Stimulated activated CD8-positive, alpha-beta memory T cell treated with anti-CD3 and anti-CD28 coated beads, Interleukin-4, amount 100 ng/mL, for 1 hour (primary cell): ENCODE measurements at places on chromosomes 2 and 18.
A peak's percentile ranks its signal among the peaks of the same experiment; 100 is the strongest.

DNA sequence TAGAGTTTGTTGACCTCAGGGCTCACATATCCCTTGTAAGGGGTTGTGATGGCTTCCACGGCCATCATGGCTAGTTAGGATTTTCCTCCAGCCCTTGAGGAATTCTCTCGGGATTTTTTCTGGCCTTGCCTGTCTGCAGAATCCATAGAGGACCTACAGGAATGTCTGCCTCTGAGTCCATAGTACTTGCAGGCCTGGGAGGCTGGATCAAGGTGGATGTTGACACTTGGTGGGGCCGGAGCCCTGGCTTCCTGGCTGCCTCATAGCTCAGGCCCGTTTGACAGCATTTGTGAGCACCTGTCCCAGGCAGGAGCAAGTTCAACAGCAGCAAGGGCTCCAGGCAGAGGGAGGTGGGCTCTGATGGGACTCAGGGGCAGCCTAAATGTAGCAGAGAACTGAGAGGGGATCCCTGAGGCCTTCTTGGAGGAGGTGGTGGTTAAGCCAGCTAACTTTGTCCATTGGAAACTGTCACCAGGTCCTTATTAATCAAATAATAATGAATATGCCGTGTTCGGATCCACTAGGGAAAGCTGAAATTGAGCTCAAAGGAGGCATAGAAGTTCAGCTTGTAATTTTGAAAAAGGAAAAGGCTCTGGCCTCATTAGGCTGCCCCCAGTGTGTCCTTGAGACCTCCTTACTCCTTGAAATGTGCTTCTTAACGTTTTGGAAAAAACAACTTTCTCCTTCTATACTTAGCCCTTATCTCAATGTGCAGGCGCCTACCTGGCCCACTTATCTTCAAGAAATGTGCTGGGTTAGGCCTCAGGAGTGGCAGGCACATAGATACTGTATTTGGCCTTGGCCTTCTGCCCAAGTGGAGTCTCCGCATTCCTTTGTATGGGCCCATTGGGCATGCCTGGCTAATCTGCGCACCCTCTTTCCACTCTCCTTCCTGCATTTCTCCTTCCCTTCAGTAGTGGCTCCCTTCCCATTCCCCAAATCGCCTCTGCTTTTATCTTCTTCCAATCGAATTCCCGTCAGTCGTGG, 66.9 kb downstream of the HPCAL1 start:
- no peak for DNase-seq

- no peak for DNase-seq
Measured at GRCh38 chr2:12044857-12045256, 298.4 kb downstream of the LPIN1 start.

DNA sequence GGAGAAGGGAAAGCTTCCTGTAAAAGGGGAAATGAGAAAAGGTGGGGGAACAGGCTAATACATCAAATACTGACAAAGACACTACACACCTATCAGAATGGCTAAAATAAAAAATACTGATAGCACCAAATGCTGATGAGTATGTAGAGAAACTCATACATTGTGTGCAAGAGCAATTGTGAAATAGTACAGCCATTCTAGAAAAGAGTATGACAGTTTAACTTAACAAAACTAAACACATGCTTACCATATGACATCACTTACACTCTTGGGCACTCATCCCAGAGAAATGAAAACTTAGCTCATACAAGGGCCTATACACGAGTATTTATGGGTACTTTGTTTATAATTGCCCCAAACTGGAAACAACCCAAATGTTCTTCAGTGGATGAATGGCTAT, 53.4 kb downstream of the ZNF638 start:
- DNase-seq, result no peak

DNA sequence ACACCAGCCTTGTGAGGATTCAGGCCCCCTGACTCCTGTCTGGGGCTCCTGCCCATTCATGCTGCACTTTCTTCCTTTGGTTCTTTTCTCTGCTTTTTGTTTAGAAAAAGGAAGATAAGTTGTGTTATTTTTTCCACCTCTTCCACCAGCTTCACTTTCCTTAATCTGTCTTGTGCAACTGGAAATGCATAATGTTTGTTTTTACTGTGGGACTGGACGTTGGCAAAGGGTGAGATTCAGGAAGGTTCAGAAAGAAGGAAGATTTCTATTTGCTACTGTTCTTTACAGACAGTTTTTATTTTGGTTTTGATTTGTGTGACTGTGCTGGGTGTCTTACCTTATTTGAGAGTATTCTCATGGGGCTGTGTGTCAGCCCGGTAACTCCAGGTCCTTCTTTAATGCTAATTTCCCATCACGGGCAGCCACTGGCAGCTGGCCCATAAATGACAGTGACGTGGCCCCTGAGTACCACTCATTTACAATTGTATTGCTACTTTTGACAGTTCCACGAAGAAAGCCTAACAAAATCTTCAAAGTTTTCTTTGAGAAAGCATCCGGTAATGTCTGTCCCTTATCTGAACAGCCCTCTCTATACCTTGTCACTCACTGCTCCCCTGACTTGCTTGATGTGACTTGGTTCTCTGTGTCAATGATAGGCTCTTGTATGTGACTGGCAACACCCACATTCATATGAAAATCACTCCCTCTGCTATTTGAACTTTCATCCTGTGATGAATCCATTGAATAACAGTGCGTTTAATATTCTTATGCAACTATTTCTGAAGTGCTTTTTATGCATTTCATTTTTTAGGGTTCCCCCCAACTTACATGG, 32.7 kb downstream of the RHBDD1 start:
- no peak for DNase-seq

DNA sequence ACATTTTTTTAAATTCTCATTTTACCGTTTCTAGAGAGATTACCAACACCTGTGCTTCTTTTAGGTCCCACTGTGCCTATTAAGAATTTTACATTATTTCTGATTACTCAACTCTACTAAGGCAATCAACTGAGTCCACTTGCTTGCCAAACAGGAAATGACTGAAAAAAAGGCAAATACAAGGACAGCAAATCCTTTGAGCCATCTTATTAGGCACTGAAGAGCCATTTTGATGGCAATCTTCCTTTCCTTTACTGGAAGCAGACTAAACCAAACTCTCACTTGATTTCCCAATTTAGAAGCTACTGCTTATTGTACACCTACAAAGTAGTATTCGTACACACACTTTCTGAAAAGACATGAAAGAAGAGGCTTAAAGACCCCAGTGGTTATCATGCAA, 121.4 kb upstream of the COL3A1 start:
- DNase-seq, result no peak

- DNase-seq, result no peak
Measured at GRCh38 chr2:145190031-145190703, 670.2 kb upstream of the ZEB2 start.

GRCh38 chr2:174595891-174596397, 1.7 kb downstream of the WIPF1 start:
- DNase-seq, result no peak

- no peak for DNase-seq
Measured at GRCh38 chr18:65768120-65768778, 17.4 kb downstream of the CDH7 start.

GRCh38 chr18:63858456-63858855, 29.0 kb upstream of the SERPINB2 start:
- DNase-seq, result no peak

- DNase-seq, result no peak
Measured at GRCh38 chr2:181255651-181256050, 201.5 kb upstream of the ITGA4 start.

DNA sequence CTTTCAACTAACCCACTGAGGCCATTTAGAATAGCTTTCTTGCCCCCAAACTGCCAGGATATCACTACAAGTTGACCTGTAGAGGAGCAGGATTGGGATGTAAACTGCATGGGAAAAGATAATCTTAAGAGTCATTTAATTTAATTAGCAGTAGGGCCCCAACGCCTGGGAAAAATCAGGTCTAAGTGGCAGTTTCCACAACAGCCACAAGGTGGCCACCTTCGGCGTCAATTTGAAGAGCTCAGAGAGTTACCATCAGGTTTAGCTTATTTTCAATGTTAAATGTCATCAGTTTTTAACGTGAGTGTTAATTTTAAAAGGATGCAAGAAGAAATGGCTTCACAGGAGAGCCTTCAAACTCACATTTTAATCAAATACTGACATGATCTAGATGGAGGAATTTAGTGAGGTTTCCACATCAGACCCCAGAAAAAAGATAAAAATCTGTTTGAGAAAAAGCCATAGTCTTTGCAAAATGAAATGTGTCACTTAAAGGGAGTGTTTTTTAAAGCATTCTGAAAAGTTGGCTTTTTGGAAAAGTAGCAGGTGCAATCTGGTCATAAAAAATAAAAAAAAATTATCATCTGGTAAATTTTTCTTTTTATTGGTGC, 77.3 kb upstream of the UPP2 start:
- peak; percentile 3 for DNase-seq

DNA sequence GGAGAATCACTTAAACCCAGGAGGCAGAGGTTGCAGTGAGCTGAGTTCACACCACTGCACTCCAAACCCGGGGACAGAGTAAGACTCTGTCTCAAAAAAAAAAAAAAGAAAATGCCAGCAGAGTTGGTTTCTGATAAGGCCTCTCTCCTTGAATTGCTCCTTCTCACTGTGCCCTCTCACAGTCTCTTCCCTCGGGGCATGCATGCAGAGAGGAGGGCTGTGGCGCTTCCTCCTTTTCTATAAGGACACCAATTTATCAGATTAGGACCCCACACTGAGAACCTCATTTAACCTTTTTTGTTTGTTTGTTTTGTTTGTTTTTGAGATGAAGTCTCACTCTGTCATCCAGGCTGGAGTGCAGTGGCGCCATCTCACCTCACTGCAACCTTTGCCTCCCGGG, 110.5 kb downstream of the ZFP36L2 start:
- DNase-seq, result no peak

- no peak for DNase-seq
Measured at GRCh38 chr18:31156821-31157763, 5.6 kb downstream of the DSC1 start.

DNA sequence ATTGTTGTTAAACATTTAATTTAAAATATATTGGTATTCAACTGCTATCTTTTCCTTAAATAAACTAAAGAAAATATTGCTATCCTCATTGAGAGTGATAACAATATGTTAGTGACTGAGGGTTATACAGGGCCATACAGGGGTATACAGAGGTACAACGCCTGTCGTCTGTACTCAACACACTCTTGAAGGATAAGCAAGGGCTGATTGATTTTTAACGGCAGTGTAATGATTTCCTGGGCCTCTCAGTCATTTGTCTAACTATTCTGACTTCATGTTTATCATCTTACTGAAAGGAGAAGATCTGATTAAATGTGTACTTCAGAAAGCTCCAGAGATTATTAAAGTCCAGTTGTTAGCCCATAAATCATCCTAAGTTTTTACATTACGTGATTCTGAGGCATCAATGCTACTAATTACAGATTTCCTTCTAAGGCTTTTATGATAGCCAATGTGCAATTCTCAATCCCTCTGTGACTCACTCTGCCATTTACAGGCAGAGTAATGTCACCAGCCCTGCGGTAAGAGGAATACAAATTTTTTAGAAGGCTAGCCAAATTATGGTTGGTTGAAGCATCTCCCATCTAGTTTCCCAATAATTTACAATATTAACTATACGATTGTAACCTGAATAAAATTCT, 893.0 kb upstream of the CHAC2 start:
- DNase-seq, result no peak

GRCh38 chr2:119025762-119026351, 83.9 kb downstream of the MARCO start:
- DNase-seq, result no peak

DNA sequence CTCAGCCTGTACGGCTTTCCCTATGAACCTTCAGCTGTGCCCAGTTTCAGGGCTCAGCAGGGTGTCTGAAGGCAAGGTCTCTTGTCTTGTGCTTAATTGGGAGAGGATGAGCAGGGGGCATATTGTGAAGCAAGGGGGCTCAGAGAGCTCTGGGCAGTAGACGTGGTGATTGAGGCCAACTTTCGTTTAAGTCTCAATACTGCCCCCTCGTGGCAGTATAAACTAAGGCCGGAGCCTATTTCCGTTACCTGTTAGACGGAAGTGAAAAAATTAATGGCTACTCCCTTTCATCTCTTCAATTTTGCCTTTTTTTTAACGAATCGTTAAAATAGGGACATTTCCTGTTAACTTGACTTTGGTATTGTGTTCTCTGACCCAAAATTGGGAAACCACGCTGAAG, 193.4 kb downstream of the TDRD15 start:
- no peak for DNase-seq

GRCh38 chr18:42051411-42051810, 96.4 kb downstream of the PIK3C3 start:
- DNase-seq, result no peak

- peak; percentile 43 for DNase-seq
Measured at GRCh38 chr2:218257390-218257981, 3.3 kb upstream of the GPBAR1 start.

DNA sequence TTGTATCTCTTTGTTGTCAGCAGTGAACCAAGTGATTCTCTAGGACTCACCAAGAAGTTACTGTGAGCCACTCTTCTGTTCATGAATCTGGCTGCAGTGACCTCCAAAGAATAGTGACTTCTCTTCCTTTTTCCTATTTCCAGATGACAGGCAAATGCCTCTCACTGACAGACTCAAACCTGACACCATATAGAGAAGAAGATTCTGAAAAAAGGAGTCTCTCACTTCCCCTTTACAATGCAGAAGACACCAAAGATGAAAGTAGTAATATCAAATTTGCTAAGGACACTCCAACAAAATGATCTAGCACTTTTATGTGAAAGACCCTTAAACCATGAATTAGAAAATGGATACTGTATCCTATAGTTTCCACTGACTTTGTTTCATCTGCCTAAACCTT, 44.4 kb upstream of the SETBP1 start:
- DNase-seq, result no peak

GRCh38 chr18:9612215-9612830, 2.0 kb downstream of the PPP4R1 start:
- no peak for DNase-seq

- DNase-seq, result no peak
Measured at GRCh38 chr18:12334863-12335262, 26.8 kb downstream of the TUBB6 start.

DNA sequence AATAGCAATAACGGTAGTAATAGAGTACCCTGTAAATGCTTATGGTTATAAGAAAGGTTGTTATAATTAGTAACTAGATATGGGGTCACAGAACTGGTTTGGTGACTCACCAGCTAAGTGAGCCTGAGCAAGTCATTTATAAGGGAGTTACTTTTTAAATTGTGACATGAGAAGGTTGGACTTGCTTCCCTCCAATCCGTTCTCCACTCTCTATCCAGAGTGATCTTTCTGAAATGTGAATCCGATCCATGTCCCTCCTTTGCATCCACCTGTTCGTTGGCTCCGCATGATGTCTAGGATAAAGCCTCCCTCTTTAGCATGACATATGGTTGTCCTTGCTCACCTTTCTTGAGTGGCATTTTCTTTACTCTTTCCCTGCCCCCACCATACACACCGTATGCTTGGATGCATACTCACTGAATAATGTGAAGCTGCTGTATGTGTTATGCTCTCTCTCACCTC, 83.1 kb downstream of the CDC42EP3 start:
- DNase-seq, result no peak

- DNase-seq, result no peak
Measured at GRCh38 chr2:138028538-138028937, 64.3 kb downstream of the HNMT start.

DNA sequence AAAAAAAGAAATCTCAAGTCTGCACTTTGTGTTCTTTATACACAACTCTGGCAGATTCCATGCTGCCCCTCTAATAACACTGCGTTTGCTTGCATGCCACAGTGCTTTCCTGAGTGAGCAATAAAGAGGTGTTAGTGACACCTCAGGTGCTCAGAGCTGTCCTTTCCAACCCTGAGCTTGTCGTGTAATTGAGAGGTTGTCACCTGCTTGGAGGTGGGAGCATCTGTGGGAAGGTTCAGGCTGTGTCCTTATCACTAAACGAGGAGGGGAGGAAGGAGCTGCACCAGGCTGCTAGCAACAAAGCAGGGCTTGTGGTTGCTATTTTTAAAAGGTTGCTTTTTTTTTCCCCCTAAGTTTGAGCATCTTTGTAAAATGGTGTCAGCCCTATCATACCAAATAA, 31.9 kb downstream of the APCDD1 start:
- no peak for DNase-seq
